ENCODE measurements at places on chromosomes 4 and X. TPM values are rescaled to one million over a fixed set of nuclear protein-coding genes. Genes with fewer than 3 reads are reported as not detected.

GRCh38 chr4:94519019-94519418, 67.3 kb downstream of the PDLIM5 start:
- DNase-seq, result no peak

DNA sequence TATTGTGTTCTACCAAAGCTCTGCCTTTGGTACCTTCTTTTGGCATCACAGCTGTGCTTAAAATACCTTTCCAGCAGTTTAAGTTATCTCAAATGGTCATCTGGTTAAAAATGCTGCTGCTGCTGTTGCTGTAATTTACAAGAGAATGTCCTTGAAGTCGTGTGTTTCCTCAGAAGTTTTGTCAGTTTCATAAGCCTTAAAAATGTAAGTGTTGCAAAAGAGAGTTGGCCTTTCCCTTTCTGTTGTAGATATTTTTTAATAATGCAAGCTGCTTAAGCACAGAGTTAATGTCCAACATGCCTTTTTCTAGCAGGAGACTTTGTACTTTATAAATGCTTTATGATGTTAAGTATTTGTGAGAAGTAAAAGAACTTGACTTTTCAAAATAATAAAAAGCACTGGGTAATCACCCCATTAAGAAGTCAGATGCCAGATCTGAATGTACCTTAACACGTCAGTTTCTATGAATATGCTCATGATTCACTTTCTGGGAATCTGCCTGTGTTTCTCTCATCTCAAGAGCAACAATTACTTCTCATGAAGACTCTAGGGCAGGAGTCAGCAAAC, 35.3 kb upstream of the TENM3 start:
- peak; percentile 86 for DNase-seq

GRCh38 chrX:132592880-132593279, 104.0 kb upstream of the MBNL3 start:
- no peak for DNase-seq

The MAGEB2 gene
- not detected for polyA plus RNA-seq

- DNase-seq, result no peak
Measured at GRCh38 chr4:169167957-169168858, 102.5 kb downstream of the SH3RF1 start.

DNA sequence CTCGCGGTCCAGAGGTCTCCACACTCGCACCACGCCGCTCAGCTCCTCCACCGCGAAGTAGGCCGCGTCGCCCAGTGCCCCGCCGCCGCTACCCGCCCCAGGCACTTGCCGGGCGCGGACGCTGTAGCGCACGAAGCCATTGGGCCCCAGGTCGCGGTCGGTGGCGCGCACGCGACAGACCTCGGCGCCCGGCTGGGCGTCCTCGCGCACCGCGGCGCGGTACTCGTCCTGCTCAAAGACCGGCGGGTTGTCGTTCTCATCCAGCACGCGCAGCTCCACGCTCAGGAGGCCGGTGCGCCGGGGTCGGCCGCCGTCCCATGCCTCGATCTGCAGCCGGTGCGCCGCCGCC, 1.4 kb downstream of the DCHS2 start:
- no peak for DNase-seq

The BMP3 gene
- not detected for polyA plus RNA-seq

- no peak for DNase-seq
Measured at GRCh38 chr4:168942985-168943384, 67.1 kb downstream of the CBR4 start.

GRCh38 chrX:19214311-19214710, 92.0 kb upstream of the ADGRG2 start:
- DNase-seq, result no peak

The GABRG1 gene
- polyA plus RNA-seq, result not detected

GRCh38 chr4:147740176-147740575, 8.3 kb downstream of the ARHGAP10 start:
- DNase-seq, result no peak

- peak; percentile 81 for DNase-seq
Measured at GRCh38 chr4:91058345-91058744, 931.2 kb downstream of the CCSER1 start.

DNA sequence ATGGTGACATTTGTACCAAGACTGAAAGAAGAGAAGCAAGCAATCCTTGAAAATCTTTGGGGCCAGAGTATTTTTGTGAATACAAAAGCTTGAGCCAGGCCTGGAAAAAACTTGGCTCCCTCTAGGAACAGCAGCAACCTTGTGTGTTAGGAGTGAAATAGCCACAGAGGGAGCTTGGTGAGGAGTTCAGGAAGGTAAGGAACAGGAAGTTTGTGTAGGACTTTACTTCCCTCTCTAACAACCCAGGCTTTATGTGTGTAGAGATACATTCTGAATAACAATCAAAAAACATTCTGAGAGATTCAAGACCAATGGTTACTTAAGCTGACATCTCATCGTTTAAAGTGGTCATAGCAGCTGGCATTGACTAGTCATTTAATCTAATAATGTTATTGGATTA, 668.5 kb downstream of the PCDH18 start:
- DNase-seq, result no peak

DNA sequence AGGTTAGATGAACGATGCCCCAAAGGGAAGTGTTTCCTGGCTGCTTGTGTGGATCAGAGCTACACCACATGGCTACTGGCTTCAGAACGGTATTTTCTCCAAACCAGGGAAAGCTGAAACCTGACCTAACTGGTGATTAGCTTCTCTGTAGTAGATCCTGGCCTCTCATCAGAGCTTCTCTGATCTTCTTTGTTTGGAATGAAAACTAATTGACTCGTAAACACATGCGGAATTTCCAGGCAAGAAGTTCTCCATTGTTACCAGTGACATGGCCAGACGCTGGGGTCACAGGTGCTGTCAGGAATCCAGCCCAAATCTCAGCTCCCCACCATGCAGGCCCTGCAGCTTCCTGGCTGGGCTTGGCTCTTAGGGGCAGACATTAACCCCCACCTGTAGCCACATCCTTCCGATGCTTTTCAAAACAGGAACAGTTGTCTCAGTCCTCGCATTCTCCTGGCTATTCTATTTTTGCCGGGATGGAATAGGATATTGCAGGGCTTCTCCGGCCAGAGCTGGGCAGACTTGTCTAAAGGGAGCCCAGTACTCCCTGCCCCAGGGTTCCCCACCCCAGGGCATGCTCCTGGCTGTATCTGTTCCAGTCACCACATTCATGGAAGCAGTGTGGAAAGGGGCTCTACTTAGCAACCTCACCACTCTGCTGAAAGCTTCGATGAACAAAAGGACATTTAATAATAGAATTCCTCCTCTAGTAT, 305.4 kb upstream of the F9 start:
- DNase-seq, result no peak

DNA sequence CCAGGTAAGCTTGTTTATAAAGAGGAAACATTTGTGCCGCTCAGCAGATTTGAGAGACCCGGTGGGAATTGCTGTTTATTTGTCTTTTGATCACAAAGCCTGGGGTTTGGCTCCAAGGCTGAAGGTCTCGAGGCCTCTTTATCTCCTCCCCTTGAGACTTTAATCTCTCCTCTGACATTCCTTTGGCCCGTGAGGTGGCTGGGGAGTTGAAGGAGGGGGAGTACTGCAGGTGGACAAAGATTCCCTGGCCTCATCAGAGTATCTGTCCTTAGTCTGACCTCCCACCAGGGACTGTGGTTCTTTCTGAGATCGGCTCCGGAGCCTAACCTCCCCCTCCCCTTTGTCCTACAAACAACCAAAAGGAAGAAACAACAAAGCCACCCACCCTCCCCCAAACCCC, 216.5 kb downstream of the MID1IP1 start:
- no peak for DNase-seq

The OFD1 gene
- polyA plus RNA-seq, result 12.5 TPM

The DRD5 gene
- polyA plus RNA-seq, result not detected

Measured in mammary epithelial cell (primary cell).